ENCODE measurements at places on chromosomes 12 and 14. TPM values are rescaled to one million over a fixed set of nuclear protein-coding genes. Genes with fewer than 3 reads are reported as not detected.

GRCh38 chr12:9106610-9107541, 8.8 kb downstream of the A2M start:
- DNase-seq: no peak
- H3K36me3 ChIP-seq: peaks cover 8% of the 10 kb centered on the region
- H3K4me1 ChIP-seq: peaks cover 6% of the 10 kb centered on the region
- H3K27ac ChIP-seq: no peak overlapping the region
- H3K27me3 ChIP-seq: no peaks in the 10 kb centered on the region

DNA sequence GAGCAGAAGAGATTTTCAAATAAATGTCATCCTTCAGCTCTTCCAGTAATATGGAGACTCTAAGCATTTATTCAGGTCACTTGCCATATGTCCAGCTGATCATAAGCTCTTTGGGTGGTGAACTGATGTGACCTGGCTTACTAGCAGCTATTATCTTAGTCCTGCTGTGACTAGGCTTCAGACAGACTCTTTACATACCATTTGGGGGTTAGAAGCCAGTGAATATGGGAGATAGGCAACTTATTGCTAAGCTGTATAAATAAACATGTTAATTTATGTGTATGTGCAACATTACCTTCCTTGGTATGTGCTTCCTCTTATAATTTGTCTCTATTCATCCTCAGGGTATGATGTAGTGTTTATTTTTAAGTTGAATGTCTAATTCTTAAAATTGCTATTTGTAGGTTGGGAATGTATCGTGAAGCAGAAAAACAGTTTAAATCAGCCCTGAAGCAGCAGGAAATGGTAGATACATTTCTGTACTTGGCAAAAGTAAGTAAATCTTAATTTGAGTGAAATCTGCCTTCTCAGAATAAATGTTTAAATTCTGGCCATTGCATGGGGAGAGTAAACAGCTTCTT, 32.4 kb downstream of the TTC8 start:
- no peaks in the 10 kb centered on the region for H3K27me3 ChIP-seq
- no peak overlapping the region for H3K4me3 ChIP-seq
- H3K36me3 ChIP-seq: no peaks in the 10 kb centered on the region
- DNase-seq: no peak
- H3K4me1 ChIP-seq: no peaks in the 10 kb centered on the region
- H3K27ac ChIP-seq: no peak overlapping the region

DNA sequence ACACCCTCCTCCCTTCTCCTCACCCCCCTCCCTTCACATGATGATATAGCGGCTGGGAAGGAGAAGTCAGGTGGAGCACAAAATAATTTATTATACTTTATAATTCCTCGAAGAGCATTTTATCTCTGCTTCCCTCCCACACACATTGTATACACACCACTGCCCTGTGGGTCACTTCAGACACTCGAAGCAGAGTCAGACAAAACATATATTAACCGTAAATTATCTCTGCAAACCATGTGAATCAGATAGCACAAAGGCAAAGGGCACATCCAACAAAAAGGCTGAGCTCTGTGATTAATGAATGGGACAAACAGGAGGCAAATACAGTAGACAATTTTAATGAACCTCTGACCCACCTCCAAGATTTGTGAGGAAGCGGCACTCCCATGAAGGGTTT, 450.7 kb downstream of the GALC start:
- no peaks in the 10 kb centered on the region for H3K4me1 ChIP-seq
- DNase-seq: no peak
- H3K4me3 ChIP-seq: no peak overlapping the region
- no peaks in the 10 kb centered on the region for H3K27me3 ChIP-seq

- no peaks in the 10 kb centered on the region for H3K36me3 ChIP-seq
- DNase-seq: peak; percentile 65
- H3K4me3 ChIP-seq: peak overlapping the region; percentile 5
- H3K4me1 ChIP-seq: peaks cover 59% of the 10 kb centered on the region
These were observed 1.2 kb downstream of the GSC start for GRCh38 chr14:94768521-94769390.

DNA sequence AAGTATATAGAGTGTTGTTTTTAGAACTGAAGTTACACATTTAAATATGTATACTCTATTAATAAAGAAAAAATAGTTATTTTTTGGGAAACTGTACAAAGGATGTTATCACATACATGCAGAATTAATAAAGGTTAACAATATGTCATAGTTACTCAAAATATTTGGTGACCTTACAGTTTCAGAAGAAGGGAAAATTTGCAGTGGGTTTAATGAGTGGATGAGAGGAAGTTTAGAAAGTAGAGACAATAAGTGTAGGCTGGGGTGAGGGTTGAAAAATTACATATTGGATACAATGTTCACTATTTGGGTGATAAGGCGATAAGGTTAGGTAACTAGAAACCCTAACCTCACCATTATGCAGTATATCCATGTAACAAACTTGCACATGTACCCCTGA, 13.5 kb downstream of the WNK1 start:
- H3K4me3 ChIP-seq: no peak overlapping the region
- peaks cover 58% of the 10 kb centered on the region for H3K4me1 ChIP-seq
- DNase-seq: no peak
- H3K27ac ChIP-seq: no peak overlapping the region
- no peaks in the 10 kb centered on the region for H3K36me3 ChIP-seq

GRCh38 chr14:79011920-79012204, 841.7 kb downstream of the NRXN3 start:
- H3K4me1 ChIP-seq: no peaks in the 10 kb centered on the region
- no peaks in the 10 kb centered on the region for H3K36me3 ChIP-seq
- no peak overlapping the region for H3K27ac ChIP-seq
- no peak for DNase-seq
- H3K27me3 ChIP-seq: no peaks in the 10 kb centered on the region

DNA sequence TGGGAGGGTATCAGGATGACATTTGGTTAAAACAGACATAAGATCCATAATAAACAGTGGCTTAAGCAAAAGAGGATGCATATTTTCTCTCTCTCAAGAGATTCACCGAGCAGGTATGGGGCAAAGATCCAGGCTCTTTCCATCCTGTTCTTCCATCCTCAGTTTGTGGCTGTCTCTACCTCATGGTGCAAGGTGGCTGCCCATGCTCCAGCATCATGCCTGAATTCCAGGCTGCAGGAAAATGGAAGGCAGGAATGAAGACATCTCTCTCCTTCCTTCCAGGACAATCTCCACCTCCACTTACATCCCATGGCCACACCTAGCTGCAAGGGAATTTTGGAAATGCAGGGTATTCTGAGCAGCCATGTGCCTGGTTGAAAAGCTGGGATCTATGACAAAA, 136.0 kb downstream of the GLT1D1 start:
- no peak overlapping the region for H3K4me3 ChIP-seq
- no peaks in the 10 kb centered on the region for H3K27me3 ChIP-seq

- H3K27ac ChIP-seq: no peak overlapping the region
- peaks cover 18% of the 10 kb centered on the region for H3K4me1 ChIP-seq
- peaks cover 8% of the 10 kb centered on the region for H3K36me3 ChIP-seq
- DNase-seq: no peak
These were observed 90.3 kb downstream of the STAB2 start for GRCh38 chr12:103677341-103677740.

GRCh38 chr12:105970885-105971284, 167.9 kb downstream of the NUAK1 start:
- H3K27ac ChIP-seq: no peak overlapping the region
- no peaks in the 10 kb centered on the region for H3K4me1 ChIP-seq
- H3K4me3 ChIP-seq: no peak overlapping the region
- no peaks in the 10 kb centered on the region for H3K27me3 ChIP-seq

DNA sequence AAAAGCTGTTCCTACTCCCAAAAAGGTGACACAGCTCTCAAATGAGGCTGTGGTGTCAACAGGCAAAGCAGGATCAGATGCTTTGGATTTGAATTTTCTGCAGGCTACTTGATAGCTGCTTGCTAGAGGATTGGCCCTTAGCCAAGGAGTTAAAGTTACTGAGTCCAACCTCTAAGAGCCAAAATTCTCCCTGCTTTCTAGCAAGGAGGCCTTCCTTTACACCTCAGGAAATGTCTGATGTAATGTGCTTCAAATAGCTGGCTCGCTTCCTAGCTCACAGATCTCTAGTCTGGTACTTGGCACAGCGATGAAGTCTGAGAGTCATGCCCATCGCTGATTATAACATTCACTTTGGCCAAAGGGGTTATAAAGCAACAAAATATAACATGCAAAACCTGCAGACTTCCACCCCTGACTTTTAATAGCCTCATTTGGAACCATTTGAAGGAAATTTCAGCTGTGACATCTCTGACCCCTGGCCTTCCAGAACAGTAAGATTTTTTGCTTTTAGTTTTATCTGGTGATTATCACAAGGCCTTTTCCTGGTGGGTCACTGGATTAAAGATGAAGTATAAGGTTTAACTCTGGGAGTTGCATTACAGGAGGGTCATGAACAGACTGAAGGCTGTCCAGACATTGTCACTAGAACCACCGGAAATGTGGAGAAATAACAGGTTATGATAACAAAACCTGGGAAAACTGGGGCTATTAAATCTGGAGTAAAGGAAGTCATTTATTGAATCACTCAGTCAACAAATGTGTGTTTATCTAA, 189.7 kb downstream of the EPS8 start:
- no peak overlapping the region for H3K4me3 ChIP-seq
- no peak overlapping the region for H3K27ac ChIP-seq
- no peaks in the 10 kb centered on the region for H3K27me3 ChIP-seq

DNA sequence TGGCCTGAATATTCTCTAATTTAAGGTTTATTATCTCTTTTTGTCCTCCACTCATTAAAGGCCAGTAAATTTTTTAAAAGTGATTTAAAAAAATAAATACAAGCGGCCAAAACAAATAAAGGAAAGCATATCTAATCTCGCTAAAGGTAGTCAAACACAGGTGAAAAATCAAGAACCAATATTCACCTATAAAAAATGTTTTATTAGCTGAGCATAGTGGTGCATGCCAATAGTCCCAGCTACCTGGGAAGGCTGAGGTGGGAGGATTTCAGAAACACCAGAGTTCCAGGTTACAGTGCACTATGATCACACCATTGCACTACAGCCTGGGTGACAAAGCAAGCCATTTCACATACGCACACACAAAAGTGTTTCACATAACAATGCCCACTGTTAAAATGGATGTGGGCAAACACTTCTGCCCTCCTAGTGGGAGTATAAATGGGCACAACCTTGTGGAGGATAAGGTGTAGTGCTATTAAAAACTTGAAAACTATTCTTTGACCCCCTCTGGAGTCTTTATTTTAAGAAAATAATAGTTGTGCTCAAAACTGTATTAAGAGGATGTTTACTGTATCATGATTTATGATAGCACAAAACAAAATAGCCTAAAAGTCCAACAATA, 32.7 kb upstream of the NAP1L1 start:
- no peak for DNase-seq
- no peaks in the 10 kb centered on the region for H3K27me3 ChIP-seq
- no peaks in the 10 kb centered on the region for H3K4me1 ChIP-seq
- no peak overlapping the region for H3K4me3 ChIP-seq

DNA sequence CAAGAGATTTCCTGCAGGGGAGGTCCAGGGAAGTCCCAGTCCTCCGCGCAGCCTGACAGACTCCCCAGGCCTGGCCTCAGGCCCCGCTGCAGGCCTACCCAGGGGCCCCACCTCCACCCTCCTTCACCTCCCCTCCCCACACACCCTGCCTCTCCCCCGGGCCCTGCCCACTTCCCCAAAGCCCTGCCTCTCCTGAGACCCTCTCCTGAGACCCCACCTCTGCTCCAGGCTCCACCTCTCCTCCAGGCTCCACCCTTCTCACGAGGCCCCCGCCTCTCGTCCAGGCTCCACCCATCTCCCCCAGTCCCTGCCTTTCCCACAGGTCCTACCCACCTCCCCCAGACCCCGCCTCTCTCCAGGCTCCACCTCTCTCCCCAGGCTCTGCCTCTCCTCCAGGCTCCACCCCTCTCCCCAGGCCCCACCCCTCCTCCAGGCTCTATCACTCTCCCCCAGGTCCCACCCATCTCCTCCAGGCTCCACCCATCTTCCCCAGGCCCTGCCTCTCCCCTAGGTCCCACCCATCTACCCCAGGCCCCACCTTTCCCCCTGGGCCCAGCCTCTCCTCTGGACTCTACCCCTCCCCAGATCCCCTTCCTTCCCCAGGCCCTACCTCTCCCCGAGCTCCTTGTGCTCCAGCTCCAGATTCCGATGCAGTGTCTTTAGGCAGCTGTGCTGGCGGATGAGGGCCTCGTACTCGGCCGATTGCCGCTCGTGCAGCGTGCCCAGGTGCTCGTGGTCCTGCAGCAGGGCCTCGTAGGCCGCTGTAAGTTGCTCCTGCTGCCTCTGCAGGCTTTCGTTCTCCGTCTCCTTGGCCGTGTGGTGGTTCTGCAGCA, 58.8 kb upstream of the GPR68 start:
- no peaks in the 10 kb centered on the region for H3K27me3 ChIP-seq
- H3K27ac ChIP-seq: no peak overlapping the region

DNA sequence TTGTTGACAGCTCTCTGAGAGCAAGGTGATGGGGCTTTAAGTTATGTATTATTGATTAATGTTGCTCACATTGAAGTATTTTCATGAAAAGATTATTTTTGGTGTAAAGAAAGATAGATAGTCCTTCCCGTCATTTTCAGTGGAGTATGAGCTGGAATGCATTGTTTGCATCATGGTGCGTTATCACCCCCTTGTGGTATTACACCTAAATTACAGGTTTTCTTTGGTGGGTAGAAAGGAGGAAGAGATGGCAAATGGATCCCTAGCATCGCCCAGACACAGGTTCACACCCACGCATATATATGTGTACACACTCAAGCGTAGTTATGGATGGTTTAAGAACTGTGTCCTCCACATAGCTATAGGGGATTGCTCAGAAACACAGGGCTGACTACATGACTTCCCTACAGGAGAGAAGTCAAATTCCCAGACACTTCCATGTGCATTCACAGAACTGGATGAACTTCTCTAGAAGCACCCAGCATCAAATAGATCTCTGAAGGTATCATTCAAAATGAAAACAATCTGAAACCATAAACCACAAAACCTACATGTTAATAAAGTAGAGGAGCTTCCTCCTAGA, 14.4 kb upstream of the SERPINA10 start:
- no peaks in the 10 kb centered on the region for H3K36me3 ChIP-seq
- no peaks in the 10 kb centered on the region for H3K4me1 ChIP-seq
- H3K4me3 ChIP-seq: no peak overlapping the region
- DNase-seq: no peak
- no peak overlapping the region for H3K27ac ChIP-seq

The WNT5B gene
- 4.9 TPM for total RNA-seq

The PIK3C2G gene
- not detected for total RNA-seq

The KRT85 gene
- not detected for total RNA-seq

The KRT81 gene
- not detected for total RNA-seq

The SLC17A8 gene
- total RNA-seq: 0.34 TPM

The ZC3H14 gene
- total RNA-seq: 39.6 TPM

The FLVCR2 gene
- total RNA-seq: 38.9 TPM

The IRAK4 gene
- total RNA-seq: 41.1 TPM

The DNAJC22 gene
- 0.89 TPM for total RNA-seq

The SPTLC2 gene
- total RNA-seq: 64.4 TPM

The C1R gene
- total RNA-seq: 188 TPM
